Muscle of leg (tissue), 16 donors: ENCODE measurements at places on chromosomes 1 and 21. TPM values are rescaled to one million over a fixed set of nuclear protein-coding genes. Genes with fewer than 3 reads are reported as not detected.

HIPK1 gene
- total RNA-seq = 17.1 TPM

SPRR5 gene
- not detected for total RNA-seq

BNIPL gene
- total RNA-seq = 0.53 TPM

CCDC27 gene
- total RNA-seq = not detected

ACTN2 gene
- 522 TPM for total RNA-seq

MYCL gene
- 2.4 TPM for total RNA-seq

NBPF10 gene
- 1.8 TPM for total RNA-seq

PTPN7 gene
- 0.44 TPM for total RNA-seq

TRMT13 gene
- total RNA-seq = 15.3 TPM

TP53BP2 gene
- total RNA-seq = 25.5 TPM

SLC9C2 gene
- total RNA-seq = not detected

OLIG1 gene
- 0.13 TPM for total RNA-seq

AMY1C gene
- total RNA-seq = not detected

VASH2 gene
- 25.3 TPM for total RNA-seq

SLC44A3 gene
- total RNA-seq = 2.8 TPM

OR2T29 gene
- total RNA-seq = not detected

IKBKE gene
- total RNA-seq = 3.4 TPM

FAM110D gene
- total RNA-seq = 0.93 TPM

JAM2 gene
- total RNA-seq = 18.7 TPM

ATG4C gene
- 8.3 TPM for total RNA-seq

GRIK1 gene
- 0.49 TPM for total RNA-seq

C1orf105 gene
- 105 TPM for total RNA-seq

DNALI1 gene
- total RNA-seq = 8.2 TPM

SLC2A5 gene
- total RNA-seq = 4.5 TPM
